ENCODE measurements at places on chromosomes 13 and 19.

GRCh38 chr19:47479701-47480503 is 4.1 kb downstream of the KPTN start:
- H3K4me1 ChIP-seq, result no peaks in the 10 kb centered on the region
- H3K27ac ChIP-seq, result no peak overlapping the region
- H3K36me3 ChIP-seq, result no peaks in the 10 kb centered on the region
- peak overlapping the region; percentile 27 for H3K4me3 ChIP-seq
- DNase-seq, result no peak

- H3K4me3 ChIP-seq, result no peak overlapping the region
- no peaks in the 10 kb centered on the region for H3K4me1 ChIP-seq
- no peaks in the 10 kb centered on the region for H3K36me3 ChIP-seq
- peak overlapping the region; percentile 65 for H3K27ac ChIP-seq
These were observed 116.5 kb upstream of the FBXL3 start for GRCh38 chr13:77143431-77143830.

DNA sequence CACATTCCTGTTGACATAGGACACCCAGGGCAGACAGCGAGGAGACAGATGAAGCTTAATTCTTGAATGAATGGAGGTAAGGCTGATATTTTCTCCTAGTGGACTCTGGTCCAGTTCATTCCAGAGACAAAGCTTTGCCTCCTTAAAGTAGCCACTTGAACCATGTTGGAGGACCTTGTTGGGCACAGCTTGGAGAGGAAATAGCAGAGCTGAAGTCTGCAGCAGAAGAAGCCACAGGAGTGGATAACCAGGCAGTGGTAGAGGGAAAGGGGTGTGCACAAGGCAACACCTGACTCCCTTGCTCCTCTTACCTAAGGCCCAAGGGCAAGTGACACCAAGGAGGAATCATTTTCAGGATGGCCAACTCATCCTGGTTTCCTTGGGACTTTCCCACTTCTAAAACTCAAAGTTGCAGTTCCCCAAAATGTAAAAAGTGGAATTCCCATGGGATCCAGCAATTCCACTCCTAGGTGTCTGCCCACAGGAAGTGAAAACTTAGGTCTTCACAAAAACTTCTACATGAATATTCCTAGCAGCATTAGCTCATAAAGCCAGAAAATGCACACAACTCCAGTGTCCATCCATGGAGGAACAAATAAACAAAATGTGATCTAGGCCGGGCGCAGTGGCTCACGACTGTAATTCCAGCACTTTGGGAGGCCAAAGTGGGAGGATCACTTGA is 6.6 kb upstream of the RFX2 start:
- DNase-seq, result no peak
- no peak overlapping the region for H3K4me3 ChIP-seq
- no peaks in the 10 kb centered on the region for H3K36me3 ChIP-seq
- H3K4me1 ChIP-seq, result no peaks in the 10 kb centered on the region
- no peaks in the 10 kb centered on the region for H3K27me3 ChIP-seq

GRCh38 chr13:43360171-43360570 is 336.8 kb downstream of the DNAJC15 start:
- H3K27ac ChIP-seq, result no peak overlapping the region
- no peak for DNase-seq
- no peaks in the 10 kb centered on the region for H3K27me3 ChIP-seq
- no peaks in the 10 kb centered on the region for H3K36me3 ChIP-seq

DNA sequence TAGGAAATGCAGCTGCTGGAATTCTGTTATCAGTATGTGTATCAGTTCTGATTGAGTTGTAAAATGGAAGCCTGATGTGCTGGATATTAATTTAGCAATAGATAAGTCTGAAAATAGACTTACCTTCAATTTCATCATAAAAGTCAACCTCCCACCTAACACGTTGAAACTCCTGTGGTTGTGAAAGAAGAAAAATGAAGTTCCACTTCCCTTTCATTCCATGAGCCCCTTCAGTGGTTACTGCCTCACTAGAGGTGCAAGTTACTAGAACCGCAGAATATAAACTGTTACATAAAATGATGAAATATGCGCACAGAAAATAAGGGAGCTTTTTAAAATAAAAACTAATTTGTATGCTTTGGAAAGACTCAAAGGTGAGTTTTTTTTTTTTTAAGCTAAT is 249.2 kb downstream of the SHISA2 start:
- H3K36me3 ChIP-seq, result no peaks in the 10 kb centered on the region
- H3K27ac ChIP-seq, result no peak overlapping the region
- no peak overlapping the region for H3K4me3 ChIP-seq

DNA sequence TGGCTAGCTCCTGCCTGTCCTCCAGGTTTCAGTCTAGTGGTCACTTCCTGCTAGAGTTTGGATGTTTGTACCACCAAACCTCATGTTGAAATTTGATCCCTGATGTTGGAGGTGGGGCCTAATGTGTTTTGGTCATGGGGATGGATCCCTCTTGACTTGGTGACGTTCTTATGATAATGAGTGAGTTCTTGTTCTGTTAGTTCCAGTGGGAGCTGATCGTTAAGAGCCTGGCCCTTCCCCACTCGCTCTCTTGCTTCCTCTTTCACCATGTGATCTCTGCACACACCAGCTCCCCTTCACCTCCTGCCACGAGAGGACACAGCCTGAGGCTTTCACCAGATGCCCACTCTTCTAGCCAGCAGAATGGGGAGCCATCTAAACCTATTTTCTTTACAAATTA is 86.8 kb upstream of the SCEL start:
- no peak for DNase-seq
- no peak overlapping the region for H3K4me3 ChIP-seq
- no peaks in the 10 kb centered on the region for H3K36me3 ChIP-seq
- no peak overlapping the region for H3K27ac ChIP-seq
- H3K27me3 ChIP-seq, result no peaks in the 10 kb centered on the region
- no peaks in the 10 kb centered on the region for H3K4me1 ChIP-seq

DNA sequence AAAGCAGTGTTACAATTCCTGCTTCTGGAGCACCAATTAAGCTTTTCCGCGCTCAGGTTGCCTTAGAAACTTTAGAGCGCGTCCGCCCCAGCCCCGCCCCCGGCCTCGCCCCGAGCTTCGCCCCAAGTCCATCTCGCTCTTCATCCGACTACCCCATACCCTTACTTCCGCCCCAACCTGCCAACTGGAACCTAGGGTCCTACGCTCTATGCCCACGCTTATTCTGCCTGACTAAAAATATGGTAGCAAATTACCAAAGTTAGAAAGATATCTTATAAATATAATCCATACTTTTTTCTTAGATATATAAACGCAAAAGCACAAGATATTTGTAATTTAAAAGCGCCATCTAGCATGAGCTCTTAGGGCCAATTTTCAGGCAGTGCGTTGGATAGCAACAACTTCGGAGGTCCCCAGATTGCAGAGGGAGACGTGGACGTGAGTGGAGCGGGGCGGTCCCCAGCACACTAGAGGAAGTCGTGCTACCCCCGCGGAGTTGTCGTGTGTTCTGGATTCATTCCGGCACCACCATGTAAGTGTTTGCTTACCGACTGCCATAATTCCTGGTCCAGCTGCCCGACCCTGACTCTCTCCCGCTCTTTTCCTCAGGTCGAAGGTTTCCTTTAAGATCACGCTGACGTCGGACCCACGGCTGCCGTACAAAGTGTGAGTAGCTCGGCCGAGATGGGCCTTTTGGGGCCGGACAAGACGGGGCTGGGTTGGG is at the start of gene UFM1:
Gene UFM1, plus strand, starts transcription at position 462 of the 724 bp plus-strand sequence. Its CDS starts 69 bp downstream, at position 531.
- H3K4me3 ChIP-seq, result peak within 1 kb of the TSS; percentile 85
- H3K27ac ChIP-seq, result peak within 1 kb of the TSS; percentile 92
- H3K4me1 ChIP-seq, result peaks cover 22% of the 10 kb centered on the region
- no peaks in the 10 kb centered on the region for H3K36me3 ChIP-seq
- H3K27me3 ChIP-seq, result no peaks in the 10 kb centered on the region

DNA sequence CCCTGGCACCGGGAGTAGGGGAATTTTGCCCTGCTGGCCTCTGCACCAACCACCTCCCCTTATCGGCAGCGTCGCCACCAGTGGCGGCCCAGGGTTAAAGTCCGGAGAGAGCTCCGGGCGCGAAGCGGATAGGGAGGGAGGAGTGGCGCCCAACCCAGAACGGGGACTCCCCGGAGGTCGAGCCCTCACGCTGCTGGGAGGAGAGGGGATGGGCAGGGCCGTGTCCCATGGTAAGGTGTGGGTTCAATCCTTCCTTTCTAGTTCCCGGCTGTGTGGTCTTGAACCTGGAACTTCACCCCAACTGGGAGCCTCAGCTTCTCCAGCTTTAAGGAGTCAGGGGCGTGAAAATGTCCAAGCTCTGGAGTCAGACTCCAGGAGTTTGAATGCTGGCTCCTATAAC is 23.3 kb upstream of the BCL3 start:
- H3K36me3 ChIP-seq, result no peaks in the 10 kb centered on the region
- no peaks in the 10 kb centered on the region for H3K27me3 ChIP-seq
- no peak overlapping the region for H3K27ac ChIP-seq
- no peaks in the 10 kb centered on the region for H3K4me1 ChIP-seq
- no peak for DNase-seq
- no peak overlapping the region for H3K4me3 ChIP-seq

- H3K36me3 ChIP-seq, result peaks cover 4% of the 10 kb centered on the region
- peak overlapping the region; percentile 97 for H3K4me3 ChIP-seq
- H3K27me3 ChIP-seq, result no peaks in the 10 kb centered on the region
- no peak for DNase-seq
- no peaks in the 10 kb centered on the region for H3K4me1 ChIP-seq
These were observed 1.3 kb upstream of the INTS6 start for GRCh38 chr13:51453959-51454703.

DNA sequence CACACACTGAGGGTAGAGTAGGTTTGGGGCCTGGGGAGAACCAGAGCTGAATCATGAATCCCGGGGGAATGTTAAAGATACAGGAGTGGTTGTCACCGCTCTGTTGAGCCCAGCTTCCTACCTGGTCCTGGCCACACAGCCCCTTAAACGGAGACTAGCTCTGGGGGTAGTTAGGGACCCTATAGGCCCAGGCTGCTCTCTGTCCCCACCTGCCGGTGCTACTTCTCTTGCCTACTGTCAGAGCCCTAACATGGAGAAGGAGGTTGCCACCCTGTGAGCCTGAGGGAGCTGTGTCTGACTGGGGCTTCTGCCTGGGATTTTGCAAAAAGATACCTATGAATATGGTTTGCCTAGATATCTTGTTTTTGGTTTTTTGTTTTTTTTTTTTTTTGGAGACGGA is 36.6 kb upstream of the ZNF429 start:
- no peak for DNase-seq
- H3K4me3 ChIP-seq, result no peak overlapping the region
- no peaks in the 10 kb centered on the region for H3K36me3 ChIP-seq
- no peaks in the 10 kb centered on the region for H3K4me1 ChIP-seq
- H3K27me3 ChIP-seq, result no peaks in the 10 kb centered on the region

DNA sequence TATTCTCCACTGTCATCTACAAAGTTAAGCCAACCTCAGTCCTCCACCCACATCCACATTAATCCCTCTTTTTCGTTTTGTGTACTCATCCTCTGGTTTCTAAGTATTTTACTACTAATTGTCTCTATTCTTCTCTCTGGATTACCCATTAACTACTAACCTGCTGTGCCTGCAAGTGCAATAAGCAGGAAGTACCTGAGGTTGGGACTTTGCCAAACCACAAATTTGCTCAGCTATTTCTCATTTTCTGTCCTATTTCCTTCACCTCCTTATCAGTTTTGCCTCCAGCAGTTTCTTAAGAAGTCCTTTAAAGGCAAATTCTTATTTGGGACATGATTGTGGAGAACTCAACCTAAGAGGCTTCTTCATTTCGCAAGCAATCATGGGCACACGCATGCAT is 1708.9 kb downstream of the SLITRK5 start:
- no peak for DNase-seq
- no peaks in the 10 kb centered on the region for H3K36me3 ChIP-seq
- no peaks in the 10 kb centered on the region for H3K4me1 ChIP-seq
- no peaks in the 10 kb centered on the region for H3K27me3 ChIP-seq
- no peak overlapping the region for H3K27ac ChIP-seq

GRCh38 chr13:114259974-114260373 is 21.4 kb upstream of the UPF3A start:
- H3K36me3 ChIP-seq, result peaks cover 9% of the 10 kb centered on the region
- H3K27ac ChIP-seq, result no peak overlapping the region
- no peaks in the 10 kb centered on the region for H3K4me1 ChIP-seq
- DNase-seq, result peak; percentile 56

DNA sequence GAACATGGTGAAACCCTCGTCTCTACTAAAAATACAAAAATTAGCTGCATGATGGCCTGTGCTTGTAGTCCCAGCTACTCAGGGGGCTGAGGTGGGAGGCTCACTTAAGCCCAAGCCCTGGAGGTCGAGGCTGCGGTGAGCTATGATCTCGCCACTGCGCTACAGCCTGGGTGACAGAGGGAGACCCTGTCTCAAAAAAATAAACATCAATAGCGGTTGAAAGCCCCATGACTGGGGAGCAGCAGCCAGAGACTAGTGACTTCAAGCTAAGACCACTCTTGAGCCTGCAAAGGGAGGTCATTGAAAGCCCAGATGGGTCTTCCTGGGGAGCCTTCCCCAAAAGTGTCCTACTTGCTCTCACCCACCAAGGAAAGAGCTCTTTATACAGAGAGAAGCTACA is 11.9 kb upstream of the ZNF709 start:
- H3K27me3 ChIP-seq, result no peaks in the 10 kb centered on the region
- H3K4me1 ChIP-seq, result no peaks in the 10 kb centered on the region
- H3K27ac ChIP-seq, result no peak overlapping the region
- DNase-seq, result no peak
- H3K4me3 ChIP-seq, result no peak overlapping the region

DNA sequence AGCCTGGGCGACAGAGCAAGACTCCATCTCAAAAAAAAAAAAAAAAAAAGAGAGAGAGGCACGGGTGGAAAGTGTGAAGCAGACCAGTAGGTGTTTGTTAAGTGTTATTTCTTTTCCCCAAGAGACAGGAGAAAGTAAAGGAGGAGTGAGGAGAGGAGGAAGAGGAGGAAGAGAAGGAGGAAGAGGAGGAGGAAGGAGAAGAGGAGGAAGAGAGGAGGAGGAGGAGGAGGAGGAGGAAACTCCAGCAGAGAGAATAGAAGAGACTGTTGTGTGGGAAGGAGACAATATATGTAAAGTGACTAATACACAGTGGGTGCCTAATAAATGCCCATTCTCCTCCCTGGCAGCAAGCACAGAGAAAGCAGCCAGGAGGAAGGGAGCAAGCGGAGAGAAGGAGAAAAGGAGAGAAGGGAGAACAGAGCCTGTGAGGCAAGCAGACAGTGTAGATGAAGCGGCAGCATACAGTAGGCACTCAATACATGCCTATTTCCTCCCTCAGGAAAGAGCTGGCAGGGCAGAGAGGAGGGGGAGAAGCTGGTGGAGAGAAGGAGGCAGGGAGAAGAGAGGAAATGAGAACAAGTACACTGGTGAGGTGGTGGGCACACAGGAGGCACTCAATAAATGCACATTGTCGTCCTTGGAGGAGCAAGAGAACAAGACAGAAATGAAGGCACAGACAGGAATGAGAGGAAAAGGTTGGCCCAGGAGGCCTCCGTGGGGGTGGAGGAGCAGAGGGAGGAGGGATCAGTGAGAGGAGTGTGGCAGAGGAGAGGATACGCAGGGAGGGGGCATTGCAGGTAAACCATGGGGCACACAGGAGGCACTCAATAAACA is 16.6 kb downstream of the JOSD2 start:
- no peak overlapping the region for H3K4me3 ChIP-seq
- no peaks in the 10 kb centered on the region for H3K4me1 ChIP-seq
- H3K36me3 ChIP-seq, result no peaks in the 10 kb centered on the region
- DNase-seq, result no peak

All from breast epithelium (tissue), 4 donors.